ENCODE measurements at places on chromosomes 13 and 19.

GRCh38 chr19:28971049-28971448 lies 241.9 kb downstream of the UQCRFS1 start:
- DNase-seq = peak; percentile 39

GRCh38 chr19:50427997-50428425 lies 4.7 kb upstream of the MYBPC2 start:
- peak; percentile 54 for DNase-seq

DNA sequence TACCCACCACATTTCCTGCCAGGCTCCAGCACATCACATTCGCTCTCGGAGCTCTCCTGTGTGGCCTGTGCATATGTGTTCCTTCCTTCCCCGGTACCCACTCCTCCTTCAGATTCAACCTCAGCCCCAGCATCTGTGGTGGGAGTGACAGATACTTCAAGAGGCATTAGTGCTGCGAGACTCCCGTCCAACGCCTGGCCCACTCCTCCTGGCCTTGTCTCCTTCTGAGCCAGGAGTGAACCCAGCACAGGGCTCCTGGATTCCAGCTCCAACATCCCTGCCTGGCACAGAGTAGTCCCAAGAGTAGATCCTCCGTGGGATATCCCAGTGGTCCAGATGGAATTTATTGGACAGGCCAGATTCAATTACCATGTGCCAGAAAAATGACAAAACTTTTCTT lies 55.9 kb downstream of the SACS start:
- no peak for DNase-seq

GRCh38 chr13:51291341-51291740 lies 48.1 kb upstream of the SERPINE3 start:
- DNase-seq = peak; percentile 2

GRCh38 chr13:109955598-109955997 lies 169.2 kb upstream of the IRS2 start:
- peak; percentile 41 for DNase-seq

- DNase-seq = peak; percentile 94
Measured at GRCh38 chr19:31223740-31224534, 125.3 kb downstream of the TSHZ3 start.

DNA sequence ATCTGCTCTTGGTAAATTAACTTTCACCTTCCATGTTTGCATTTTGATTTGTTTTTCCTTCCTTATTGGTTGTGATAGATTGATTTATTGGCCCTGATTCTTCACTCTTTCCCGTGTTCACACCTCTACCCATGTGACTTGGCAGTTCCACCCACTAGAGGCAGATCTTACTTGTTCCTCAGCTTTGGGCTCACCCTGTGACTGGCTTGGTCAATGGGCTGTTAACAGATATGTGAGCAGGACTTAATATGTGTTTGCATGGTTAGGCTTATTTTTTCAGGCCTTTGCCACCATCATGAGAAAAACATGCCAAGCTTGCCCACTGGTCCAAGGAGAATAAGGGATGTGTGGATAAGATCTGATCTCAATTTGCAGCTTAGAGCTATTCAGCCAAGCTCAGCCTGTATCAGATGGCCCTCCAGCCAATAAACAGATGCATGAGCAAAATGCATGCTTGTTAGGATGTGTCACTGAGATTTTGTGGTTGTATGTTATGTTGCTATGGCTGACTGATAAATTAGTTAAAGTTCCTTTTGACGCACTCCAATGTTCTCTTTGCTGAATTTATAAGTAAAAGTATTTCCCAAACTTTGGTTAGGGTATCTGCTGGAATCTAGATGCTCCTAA lies 48.0 kb downstream of the RGCC start:
- peak; percentile 91 for DNase-seq

- peak; percentile 10 for DNase-seq
Measured at GRCh38 chr19:42634409-42635232, 39.9 kb upstream of the CEACAM8 start.

GRCh38 chr13:28093881-28094280 lies 6.5 kb downstream of the FLT3 start:
- DNase-seq = no peak

- DNase-seq = no peak
Measured at GRCh38 chr19:34276614-34277013, 22.3 kb downstream of the GARRE1 start.

GRCh38 chr13:33862016-33862415 lies 44.1 kb downstream of the RFC3 start:
- no peak for DNase-seq

- no peak for DNase-seq
Measured at GRCh38 chr19:11181488-11181887, 15.9 kb downstream of the KANK2 start.

- DNase-seq = no peak
Measured at GRCh38 chr13:94346261-94347019, 133.0 kb downstream of the DCT start.

- peak; percentile 45 for DNase-seq
Measured at GRCh38 chr19:54207983-54208783, 7.5 kb downstream of the RPS9 start.

DNA sequence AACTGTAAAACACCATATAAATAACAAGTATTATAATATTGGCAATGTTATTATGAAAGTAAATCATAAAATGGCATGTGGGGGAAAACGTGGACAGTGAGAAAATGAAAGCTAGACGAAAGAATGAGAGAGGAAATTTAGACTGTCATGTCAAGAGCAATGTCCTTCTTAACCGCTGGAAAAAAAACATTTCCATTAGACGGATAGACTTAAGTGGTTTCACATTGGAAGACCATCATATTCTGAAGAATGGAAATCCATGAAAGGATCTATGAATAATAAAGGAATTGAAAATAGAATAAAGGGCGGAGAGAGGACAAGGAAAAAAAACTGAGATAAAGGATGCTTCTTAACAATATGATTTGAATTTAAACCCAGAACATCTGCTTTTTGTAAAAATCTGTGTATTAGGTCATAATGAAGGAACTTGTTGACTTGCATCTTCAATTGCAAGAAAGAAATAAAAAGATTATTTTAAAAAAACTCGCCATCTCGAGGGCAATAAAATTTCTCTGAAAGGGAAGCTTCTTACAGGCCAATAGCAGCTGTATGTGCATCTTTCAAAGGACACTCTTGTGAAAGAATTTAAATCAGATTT lies 90.6 kb downstream of the SPRY2 start:
- peak; percentile 55 for DNase-seq

DNA sequence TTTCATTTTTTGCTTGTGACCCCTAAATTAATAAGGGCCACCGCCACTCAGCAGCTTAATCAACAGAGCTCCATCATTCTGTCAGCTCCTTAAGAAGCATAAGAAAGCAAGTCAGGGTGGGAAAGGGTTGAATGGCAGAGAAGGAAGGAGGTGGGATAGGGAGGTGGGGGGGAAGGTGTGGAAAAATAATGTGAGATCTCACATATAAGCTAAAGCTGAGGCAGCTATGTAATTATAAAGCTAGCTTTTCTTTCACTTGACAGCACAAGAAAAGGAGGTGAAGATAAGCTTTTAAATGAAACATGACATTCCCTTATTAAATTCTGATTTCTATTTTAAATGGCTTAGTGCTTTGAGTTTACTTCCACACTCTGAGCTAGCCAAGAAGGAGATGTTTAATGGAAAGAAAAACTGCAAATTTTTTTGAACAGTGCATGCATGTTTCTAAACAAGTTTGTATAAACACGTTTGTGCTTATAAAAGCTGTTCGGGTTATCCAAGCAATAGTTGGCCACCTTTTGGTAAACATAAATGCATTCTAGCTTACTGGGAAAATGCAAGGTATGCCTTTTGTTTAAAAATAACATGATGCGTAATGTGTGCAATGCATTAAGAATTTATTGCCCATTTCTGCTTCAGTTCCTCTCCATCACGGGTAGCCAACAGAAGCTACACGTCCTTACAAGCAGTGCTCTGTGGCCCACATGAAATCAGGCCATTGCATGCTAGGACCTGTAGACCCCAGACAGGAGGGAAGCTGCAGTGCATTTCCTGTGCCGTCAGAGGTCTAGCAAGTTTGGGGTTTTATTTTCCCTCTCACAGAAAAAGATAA lies 96.2 kb downstream of the LHFPL6 start:
- no peak for DNase-seq

DNA sequence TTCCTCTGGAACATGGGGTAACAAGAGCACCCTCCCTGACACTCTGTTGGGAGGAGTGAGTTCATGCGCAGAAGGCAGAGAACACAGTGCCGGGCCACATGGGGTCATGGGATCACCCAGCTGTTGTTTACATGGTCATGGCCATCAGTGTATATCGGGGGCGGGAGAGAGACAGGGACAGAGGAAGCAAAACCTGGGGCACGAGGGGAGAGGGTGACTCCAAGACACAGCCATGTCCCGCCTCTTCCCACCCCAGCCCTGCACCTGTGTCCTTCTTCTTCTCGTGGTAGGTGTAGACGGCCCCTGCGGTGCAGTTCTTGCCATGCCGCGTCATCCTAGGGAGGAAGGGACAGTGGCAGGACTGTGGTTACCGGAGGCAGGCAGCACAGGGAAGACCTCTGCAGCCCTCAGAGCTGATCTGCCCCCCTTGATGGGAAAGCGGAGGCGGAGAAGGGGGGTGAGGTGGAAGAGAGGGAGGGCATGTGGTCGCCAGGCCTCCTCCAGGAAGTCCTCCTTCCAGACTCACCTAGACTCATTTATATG lies 19.9 kb downstream of the NOSIP start:
- no peak for DNase-seq

DNA sequence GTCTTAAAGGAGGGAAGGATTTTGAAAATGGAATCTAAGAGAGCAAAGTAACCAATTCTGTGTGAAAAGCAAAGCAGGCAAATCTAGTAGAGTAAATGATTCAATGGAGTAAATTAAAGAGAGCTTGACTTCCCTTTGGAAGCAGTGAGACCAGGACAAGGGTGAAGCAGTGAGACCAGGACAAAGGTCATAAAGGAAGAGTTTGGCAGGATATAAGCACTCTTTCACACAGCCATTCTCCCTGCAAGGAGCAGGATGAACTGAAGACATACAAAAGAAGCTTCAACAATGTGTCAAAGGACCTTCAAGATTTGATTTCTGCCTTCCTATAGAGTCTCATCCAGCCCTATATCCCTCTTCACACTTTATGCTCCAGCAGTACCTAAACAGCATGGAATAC lies 123.8 kb downstream of the ENOX1 start:
- DNase-seq = no peak

DNA sequence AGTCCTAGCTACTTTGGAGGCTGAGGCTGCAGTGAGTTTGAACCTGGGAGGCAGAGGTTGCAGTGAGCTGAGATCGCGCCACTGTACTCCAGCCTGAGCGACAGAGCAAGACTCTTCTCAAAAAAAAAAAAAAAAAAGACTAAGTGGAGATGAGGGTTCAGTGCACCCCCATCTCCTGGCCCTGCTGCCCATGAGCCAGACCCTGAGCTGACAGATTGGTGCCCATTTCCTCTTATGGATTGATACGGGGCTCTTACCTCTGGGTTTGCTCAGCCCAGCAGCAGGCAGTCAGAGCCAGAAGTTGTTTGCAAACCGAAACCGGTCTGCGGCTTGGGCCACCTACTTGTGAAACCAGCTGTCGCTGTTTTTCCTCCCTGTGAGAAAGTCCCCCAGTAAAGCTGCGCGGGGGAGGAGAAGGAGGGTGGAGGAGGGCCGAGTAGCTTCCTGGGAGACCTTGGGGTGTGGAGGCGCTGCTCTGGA lies 36.9 kb downstream of the ARRDC2 start:
- peak; percentile 58 for DNase-seq

DNA sequence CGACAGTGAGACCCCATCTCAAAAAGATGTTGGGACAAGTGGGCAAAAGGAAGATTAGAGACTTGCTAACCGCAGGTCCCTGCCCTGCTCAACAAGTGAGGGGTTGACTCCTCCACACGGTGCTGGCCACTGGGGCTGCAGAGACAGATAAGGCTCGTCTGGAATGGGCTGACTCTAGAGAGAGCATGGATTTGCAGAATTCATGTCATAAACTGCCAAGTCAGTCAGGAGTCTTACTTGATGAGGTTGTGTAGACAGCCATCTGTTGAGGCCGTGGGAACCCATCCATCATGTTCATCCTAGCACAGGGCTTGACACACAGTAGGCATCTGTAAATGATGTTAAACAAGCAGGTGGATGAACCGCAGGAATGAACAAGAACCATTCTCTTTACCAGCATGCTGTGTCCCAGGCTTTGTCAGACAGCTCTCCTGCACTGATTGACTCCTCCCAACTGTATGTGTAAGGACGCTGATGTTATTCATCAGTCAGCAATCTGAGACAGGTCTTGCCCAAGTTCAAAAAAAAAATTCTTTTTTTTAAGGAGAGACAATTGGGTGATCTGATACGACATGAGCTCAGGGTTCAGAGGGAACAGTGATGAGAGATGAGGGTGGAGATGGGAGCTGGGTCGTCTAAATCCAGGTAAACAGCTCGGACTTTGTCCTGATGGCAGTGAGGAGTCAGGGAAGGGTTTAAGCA lies 8.8 kb downstream of the PAF1 start:
- no peak for DNase-seq

DNA sequence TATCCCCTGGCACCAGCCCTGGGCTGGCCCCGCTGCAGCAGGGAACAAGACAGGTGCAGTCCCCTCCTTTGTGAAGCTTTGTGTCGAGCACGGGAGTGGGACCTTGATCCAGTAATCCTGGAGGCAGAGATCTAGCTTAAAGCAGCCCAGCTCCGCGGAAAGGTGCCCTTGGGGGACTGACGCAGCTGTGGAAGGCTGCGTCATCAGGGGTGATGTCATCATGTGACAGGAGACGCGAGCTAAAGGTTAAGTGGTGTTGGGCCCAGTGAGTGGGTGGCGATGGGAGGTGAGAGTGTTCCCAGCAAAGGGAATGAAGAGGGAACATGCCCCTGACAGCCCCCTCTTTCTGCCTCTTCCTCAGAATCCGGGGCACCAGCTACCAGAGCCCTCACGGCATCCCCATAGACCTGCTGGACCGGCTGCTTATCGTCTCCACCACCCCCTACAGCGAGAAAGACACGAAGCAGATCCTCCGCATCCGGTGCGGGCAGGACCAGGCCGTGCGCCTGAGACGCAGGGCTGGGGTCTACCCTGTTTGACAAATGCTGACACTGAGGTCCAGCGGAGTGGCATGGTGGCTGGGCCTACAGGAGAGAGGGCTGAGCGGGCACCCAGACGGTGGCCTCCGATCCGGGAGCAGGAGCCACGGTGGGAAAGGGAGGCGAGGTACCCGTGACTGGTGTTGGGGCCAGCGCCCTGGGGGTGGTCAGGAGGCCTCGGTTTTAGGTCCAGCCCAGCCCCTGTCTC lies 2.6 kb downstream of the LHB start:
- no peak for DNase-seq

- DNase-seq = no peak
Measured at GRCh38 chr13:30570691-30571090, 47.0 kb upstream of the USPL1 start.

DNA sequence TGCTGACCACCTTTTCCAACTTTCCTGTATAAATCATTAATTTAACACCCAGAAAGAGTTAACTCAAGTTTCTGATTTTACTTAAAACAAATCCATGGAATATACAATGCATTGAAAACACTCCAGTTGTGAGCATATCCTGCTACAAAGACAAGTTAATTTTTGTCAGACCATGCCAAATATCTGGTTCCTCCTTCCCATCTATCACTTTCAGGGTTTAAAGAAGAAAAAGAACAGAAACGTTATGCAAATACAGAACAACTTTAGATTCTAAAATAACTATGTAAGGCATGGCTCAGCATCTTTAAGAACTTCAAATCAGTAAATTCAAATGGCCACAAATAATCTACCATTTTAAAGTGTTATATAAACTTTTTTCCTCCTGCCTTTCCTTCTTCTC lies 14.9 kb downstream of the MRPS31 start:
- DNase-seq = no peak

All from fibroblast of skin of abdomen (primary cell).